Camera-type eye (tissue), 1 donor: ENCODE measurements at places on chromosomes 3 and 15. TPM values are rescaled to one million over a fixed set of nuclear protein-coding genes. Genes with fewer than 3 reads are reported as not detected.

TNIK gene
- 42.9 TPM for total RNA-seq

TLR9 gene
- total RNA-seq: not detected

LMAN1L gene
- 3.0 TPM for total RNA-seq

MNS1 gene
- total RNA-seq: 7.8 TPM

RBP2 gene
- total RNA-seq: not detected
